ENCODE measurements at places on chromosomes 3 and 15.
A peak's percentile ranks its signal among the peaks of the same experiment; 100 is the strongest.

- DNase-seq: peak; percentile 74
Measured at GRCh38 chr3:71581457-71582035, 2.0 kb downstream of the FOXP1 start.

DNA sequence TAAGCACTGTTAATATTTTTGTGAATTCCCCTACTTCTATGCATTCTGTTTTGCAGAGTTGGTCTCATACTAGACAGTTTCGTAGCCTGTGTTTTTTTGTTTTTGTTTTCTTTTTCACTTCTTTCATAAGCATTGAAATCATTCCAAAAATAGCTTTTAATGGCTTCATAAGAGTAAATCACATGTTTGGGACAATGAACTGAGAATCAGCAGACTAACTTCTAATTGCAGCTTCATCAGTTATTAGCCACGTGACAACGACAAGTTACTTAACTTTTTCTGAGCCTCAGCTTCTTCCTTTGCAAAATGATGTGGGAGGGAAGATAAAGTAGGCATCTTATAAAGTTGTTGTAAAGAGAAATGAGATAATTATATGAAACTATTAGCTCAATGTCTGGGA, 124.8 kb downstream of the LIPC start:
- DNase-seq: no peak

DNA sequence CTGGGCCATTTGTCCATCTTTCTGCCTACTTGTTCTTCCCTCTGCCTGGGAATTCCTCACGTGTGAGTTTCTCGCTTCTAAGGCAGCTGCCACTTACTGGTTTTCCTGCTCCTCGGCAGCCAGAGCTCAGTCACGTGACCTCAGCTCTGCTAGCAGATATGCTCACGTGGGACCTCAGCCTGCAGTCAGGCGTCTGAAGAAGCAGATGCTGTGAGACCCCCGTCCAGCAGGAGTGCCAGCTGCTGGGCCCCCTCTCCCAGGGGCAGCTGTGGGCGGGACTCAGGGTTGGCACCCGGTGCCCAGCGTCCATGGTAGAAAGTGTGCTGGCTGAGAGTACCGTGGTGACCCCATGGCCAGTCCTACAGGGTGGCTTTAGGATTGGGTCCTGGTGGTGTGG, 161.3 kb upstream of the TLE3 start:
- peak; percentile 79 for DNase-seq

- no peak for DNase-seq
Measured at GRCh38 chr15:29676961-29677402, 145.3 kb downstream of the TJP1 start.

GRCh38 chr3:124221422-124221821, 229.5 kb upstream of the ROPN1 start:
- no peak for DNase-seq

DNA sequence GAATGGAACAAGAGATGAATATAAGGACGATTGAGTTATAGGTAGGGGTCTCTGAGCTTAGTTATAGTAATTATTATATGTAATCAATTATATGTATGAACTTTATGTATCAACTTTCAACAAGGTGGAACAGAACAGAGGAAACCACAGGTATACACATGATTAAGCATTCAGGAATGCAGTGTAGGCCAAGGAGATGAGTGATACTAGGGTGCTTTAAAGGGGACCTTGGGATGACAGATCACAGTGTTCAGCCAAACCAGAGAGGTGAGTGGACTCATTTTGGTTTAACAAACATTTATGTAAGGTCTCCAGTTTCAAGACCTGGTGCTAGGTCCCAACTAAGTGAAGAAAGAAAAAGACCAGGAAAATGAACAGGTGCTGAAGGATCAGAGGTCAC, 895.5 kb downstream of the ROBO2 start:
- no peak for DNase-seq

Data from activated effector memory CD4-positive, alpha-beta T cell treated with anti-CD3 and anti-CD28 coated beads, Interleukin-2, amount 50 U/mL, for 16 hours (primary cell).